Breast epithelium (tissue), 4 donors: ENCODE measurements at places on chromosomes 2 and 18. TPM values are rescaled to one million over a fixed set of nuclear protein-coding genes. Genes with fewer than 3 reads are reported as not detected.

The WBP1 gene
- total RNA-seq = 61.9 TPM

The IL1RN gene
- total RNA-seq = 3.8 TPM

The EPHA4 gene
- total RNA-seq = 18.6 TPM

The ASPRV1 gene
- total RNA-seq = 1.8 TPM

The MFSD2B gene
- total RNA-seq = not detected

The ABCB11 gene
- total RNA-seq = 0.66 TPM

The GPR17 gene
- total RNA-seq = not detected

The SMAD2 gene
- total RNA-seq = 35.1 TPM

The NABP1 gene
- 34.4 TPM for total RNA-seq

The SERPINB4 gene
- total RNA-seq = not detected

The ACTG2 gene
- total RNA-seq = 3.8 TPM

The FBXO36 gene
- 6.9 TPM for total RNA-seq

The C2orf80 gene
- not detected for total RNA-seq

The C1QL2 gene
- 0.15 TPM for total RNA-seq

The TMEM247 gene
- total RNA-seq = not detected

The SULT1C2 gene
- total RNA-seq = not detected
